ENCODE measurements at places on chromosomes 12 and 14.
A peak's percentile ranks its signal among the peaks of the same experiment; 100 is the strongest.

- DNase-seq: no peak
Measured at GRCh38 chr12:113347892-113348291, 10.5 kb upstream of the PLBD2 start.

DNA sequence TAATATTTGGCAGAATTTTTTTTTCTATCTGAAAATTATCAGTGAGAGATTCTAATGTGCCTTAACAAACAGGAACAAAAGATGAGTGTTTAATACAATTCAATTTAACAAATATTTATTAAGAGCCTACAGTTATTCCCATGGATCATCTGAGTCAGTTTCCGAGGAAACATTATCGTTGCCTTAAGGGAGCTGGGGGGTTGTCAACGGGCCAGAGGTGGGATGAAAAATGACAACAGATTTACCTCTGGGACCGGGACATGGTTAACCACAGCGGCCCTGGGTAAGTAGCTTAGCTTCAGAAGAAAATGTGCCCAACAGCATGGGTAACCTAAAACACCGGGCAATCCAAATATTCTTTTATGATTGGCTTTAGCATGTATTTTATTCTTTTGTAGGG lies 113.6 kb downstream of the DAD1 start:
- DNase-seq: no peak

- no peak for DNase-seq
Measured at GRCh38 chr12:77294016-77294415, 228.6 kb upstream of the E2F7 start.

DNA sequence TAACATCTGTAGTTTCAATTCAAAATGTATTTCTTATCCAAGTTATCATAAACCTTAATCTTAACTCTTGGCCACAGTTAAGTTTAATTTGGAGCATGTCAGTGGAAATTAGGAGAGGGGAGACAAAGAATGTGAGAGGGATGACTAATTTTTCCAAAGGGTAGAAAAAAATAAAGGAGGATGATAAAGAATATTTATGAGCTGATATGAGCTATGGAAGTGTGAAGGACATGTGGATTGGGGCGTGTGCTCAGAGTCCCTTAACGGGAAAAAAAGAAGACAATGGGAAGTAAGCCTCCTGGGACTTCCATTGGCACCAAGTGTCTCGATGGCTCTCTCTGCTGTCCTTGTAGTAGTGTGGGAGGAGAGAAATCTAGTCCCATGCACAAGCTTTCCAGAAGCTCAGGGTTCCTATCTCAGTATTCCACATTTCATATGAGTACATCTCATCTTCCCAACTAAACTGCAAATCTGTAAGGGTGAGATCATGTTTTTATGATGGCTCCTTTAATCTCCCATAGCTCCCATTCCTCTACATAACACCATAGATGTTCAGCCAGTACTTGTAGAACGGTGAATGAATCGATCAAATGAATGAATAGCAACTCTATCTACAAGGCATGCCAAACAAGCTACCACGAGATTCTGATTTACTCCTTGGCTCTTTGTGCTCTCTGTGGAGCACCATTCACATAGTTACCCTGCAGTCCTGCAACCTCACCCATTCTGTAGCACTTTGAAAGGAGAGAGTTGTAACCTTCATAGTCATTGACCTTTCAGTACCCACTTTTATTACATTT lies 27.4 kb downstream of the BCL2L14 start:
- no peak for DNase-seq

GRCh38 chr12:84913129-84913515 lies 523 bp upstream of the SLC6A15 start:
- DNase-seq: no peak

- no peak for DNase-seq
Measured at GRCh38 chr12:113242560-113242959, 21.3 kb downstream of the TPCN1 start.

- DNase-seq: no peak
Measured at GRCh38 chr12:109433618-109434017, 43.5 kb downstream of the KCTD10 start.

GRCh38 chr12:25852792-25853191 lies 105.7 kb upstream of the RASSF8 start:
- no peak for DNase-seq

- no peak for DNase-seq
Measured at GRCh38 chr14:51616724-51617409, 34.8 kb upstream of the FRMD6 start.

- no peak for DNase-seq
Measured at GRCh38 chr14:90612801-90613200, 203.4 kb downstream of the TTC7B start.

DNA sequence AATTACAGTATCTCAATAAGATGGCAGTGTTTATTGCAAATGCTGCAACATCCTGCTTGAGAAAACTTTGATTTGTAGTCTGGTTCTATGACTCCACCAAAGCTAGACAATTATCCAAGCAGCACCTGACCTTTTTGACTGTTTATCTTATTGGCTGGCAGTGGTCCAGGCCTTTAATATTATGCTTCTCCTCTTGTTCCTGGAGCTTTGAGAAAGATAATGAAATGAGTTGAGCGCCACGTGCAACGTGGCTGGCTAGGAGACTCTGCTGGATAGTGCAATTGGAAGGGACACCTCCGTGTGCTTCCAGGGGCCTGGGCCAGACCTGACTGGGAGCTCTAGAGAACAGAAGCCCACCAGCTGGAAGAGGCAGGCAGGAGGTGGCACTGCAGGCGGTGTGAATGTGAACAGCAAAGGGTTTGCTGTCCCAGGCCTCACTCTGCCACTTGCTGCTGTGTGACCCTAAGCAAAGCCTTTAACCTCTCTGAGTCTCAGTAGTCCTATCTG lies 349.3 kb downstream of the CACNA1C start:
- DNase-seq: no peak

DNA sequence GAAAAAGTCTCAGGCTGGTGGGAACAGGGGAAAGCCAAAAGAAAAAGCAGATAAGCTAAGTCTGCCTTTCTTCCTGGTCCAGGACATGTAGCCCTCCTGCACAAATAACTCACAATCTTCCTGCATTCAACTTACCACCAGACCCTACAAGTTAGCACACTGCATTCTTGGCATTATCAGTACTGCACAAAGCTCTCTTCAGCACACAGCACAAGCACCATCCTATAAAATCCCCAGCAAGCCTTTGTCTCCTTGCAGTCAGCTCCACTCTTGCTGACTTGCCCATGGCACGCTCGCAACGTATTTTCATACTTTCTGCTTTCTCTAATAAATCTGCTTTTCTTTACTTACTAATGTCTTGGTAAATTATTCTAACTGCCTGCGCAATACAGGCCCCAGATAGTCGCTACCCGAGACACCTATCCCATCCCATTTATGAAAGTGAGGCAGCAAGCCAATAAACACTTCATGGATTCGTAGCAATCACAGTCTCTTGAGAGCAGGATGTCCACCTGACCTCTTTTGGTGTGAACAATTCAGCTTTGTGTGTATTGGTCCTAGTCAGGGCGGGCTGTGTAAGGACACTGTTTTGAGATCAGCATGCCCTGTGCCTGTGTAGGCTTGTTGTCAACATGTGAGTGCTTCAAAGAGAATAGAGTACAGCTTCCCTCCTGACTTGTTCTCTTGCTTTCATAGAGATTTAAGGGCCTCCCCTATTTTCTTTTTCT lies 49.0 kb downstream of the TMEM117 start:
- no peak for DNase-seq

GRCh38 chr12:30796891-30797371 lies 42.2 kb upstream of the CAPRIN2 start:
- DNase-seq: no peak

- DNase-seq: no peak
Measured at GRCh38 chr14:22597265-22597664, 835 bp upstream of the ABHD4 start.

DNA sequence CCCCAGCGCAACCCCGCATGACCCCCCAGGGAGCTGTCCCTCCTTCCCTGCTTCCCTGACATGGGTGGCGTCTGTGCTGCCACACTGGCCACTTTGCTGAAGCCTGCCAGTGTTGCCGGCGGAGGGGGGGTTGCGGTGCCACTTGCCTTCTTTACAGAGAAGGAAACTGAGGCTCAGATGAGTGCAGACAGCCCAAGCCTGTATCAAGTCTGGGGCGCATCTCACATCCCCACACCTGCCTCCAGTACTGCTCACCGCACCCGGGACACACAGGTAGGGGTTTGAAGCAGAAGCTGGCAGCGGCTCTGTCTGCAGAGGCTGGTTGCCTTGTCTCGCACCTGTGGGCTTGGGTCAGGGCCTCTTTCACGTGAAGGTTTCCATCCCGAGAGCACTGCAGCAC lies 104.7 kb upstream of the RTL1 start:
- DNase-seq: no peak

- DNase-seq: no peak
Measured at GRCh38 chr14:59677771-59678231, 101.2 kb upstream of the CCDC175 start.

GRCh38 chr12:122031342-122032216 lies 9.9 kb downstream of the BCL7A start:
- peak; percentile 21 for DNase-seq

DNA sequence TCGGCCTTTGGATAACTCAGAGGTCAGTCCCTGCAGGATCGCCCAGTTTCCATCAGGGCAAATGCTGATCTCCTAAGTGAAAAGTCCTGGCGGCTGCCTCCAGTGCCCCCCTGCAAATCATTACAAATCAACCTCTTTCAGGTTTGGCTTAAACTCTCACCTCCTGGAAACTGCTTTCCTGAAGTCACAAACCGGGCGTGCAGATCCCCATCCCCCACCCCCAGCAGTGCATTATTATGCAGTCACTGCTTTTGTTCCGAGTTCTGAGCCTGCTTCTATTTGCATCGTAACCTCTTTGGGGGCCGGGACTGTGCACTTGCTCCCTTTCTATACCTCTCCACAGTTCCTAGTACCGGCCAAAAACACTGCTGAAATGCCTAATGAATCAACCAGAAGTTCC lies at the start of gene USP44:
TSS of gene USP44 (minus strand) at position 172 of the 400 bp plus-strand sequence. CDS start 17,220 bp downstream, outside the sequence.
- DNase-seq: no peak

DNA sequence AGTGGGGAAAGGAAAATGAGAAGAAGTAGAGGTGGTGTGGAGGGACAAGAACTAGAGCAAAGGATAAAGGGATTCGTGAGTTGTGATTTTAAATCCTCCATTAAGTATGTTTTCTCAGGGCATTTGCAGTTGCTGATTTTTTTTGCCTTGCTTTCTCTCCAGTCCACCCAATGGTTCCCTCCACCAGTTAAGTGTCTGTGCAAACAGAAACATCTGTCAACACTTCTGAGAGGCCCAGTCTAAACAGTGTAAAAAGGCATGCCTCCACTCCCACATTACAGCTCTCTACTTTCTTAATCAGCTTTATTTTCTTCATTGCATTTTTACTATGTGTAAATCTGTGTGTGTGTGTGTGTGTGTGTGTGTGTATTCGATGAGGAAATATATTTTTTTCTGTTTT lies 141.2 kb downstream of the PPFIA2 start:
- DNase-seq: no peak

GRCh38 chr14:33406766-33407165 lies 468.1 kb downstream of the NPAS3 start:
- no peak for DNase-seq

GRCh38 chr14:26810631-26811030 lies 212.8 kb upstream of the NOVA1 start:
- DNase-seq: no peak

- no peak for DNase-seq
Measured at GRCh38 chr12:109999983-110000505, 814 bp downstream of the ANKRD13A start.

DNA sequence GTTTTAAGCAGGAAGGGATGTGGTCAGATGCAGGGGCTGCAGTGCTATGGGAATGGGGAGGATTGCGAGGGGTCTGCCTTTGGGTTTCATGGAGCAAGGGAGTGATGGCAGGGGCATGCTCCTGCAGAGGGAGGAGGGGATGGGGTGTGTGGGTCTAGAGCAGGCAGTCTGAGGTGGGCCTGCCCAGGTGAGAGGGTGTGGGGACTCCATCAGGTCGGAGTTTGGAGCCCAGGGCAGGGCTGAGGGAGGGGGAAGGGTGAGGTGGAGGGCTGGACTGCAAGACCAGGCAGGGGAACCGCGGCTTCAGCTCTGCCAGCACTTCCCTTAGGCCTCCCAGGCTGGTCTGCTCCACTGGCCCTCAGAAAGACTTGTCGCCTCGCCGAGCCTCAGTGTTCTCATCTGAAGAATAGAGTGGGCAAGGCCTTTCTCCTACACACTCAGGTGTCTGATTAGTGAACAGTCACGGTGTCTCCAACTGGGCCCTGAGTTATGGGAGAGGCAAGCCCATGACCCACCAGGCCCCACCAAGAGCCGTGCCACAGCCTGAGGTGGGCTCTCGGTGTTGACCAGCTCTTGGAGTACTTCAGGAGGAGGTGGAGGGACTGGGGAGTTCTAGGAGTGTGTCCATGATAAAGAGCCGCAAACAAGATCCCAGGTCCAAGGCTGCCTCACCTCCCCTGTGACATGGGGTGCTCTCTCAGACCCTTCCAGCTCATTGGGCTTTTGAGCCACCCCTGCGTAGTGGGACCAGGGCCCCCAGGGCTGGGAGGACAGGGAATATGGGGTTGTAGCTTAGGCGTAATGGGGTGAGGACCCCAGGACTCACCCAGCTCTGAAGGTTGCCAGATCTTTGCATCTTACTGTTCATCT lies 20.1 kb upstream of the KRT80 start:
- DNase-seq: no peak

- DNase-seq: no peak
Measured at GRCh38 chr12:85206543-85206942, 73.5 kb upstream of the ALX1 start.

GRCh38 chr12:128534906-128535305 lies 267.9 kb downstream of the TMEM132C start:
- no peak for DNase-seq

DNA sequence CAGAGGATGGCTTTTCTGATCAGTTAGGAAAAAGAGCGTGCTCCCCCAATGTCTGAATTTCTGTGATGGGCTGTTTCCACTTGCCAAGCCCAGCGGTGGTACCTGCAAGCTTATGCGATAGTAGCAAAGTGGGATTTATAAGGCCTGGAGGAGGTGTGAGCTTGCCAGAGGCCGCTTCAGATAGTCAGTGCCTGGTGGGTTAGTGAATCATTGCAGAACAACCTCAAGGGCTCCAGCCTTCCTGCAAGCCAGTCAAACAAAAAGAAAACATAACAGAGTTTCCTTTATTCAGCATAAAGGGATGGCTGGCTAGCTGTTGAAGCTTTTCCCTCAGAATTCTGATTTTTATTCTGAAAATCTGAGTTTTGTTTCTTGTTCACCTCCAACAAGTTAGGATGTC lies 7.6 kb upstream of the BMP4 start:
- DNase-seq: no peak

DNA sequence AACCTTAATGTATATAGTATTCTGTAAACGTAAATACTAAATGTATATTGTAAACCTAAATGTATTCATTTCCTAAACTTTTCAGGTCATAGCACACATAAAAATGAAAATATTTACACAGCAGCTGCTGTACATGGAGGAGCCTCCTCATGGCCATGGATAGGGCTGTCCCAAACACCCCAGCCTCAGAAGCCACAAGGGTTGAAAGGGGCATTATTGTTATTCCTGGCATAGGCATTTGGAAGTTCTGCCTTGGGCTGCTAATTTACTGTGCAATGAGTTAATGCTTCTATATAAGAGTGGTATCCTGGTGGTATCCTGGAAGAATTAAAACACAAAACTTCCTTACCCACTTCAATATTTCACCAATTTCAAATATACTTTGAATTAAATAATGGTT lies 159.4 kb downstream of the SLC5A8 start:
- no peak for DNase-seq

GRCh38 chr12:41438854-41439541 lies 250.9 kb downstream of the PDZRN4 start:
- no peak for DNase-seq

- DNase-seq: no peak
Measured at GRCh38 chr12:7352661-7353060, 48.8 kb downstream of the ACSM4 start.

- no peak for DNase-seq
Measured at GRCh38 chr14:91352053-91352452, 65.6 kb downstream of the CCDC88C start.

Data from stimulated activated CD8-positive, alpha-beta memory T cell treated with anti-CD3 and anti-CD28 coated beads, Interleukin-4, amount 100 ng/mL, for 1 hour (primary cell).